ENCODE measurements at places on chromosomes 7 and 10. TPM values are rescaled to one million over a fixed set of nuclear protein-coding genes. Genes with fewer than 3 reads are reported as not detected.
A peak's percentile ranks its signal among the peaks of the same experiment; 100 is the strongest.

TMEM176A gene
- total RNA-seq = 2.0 TPM

DNA sequence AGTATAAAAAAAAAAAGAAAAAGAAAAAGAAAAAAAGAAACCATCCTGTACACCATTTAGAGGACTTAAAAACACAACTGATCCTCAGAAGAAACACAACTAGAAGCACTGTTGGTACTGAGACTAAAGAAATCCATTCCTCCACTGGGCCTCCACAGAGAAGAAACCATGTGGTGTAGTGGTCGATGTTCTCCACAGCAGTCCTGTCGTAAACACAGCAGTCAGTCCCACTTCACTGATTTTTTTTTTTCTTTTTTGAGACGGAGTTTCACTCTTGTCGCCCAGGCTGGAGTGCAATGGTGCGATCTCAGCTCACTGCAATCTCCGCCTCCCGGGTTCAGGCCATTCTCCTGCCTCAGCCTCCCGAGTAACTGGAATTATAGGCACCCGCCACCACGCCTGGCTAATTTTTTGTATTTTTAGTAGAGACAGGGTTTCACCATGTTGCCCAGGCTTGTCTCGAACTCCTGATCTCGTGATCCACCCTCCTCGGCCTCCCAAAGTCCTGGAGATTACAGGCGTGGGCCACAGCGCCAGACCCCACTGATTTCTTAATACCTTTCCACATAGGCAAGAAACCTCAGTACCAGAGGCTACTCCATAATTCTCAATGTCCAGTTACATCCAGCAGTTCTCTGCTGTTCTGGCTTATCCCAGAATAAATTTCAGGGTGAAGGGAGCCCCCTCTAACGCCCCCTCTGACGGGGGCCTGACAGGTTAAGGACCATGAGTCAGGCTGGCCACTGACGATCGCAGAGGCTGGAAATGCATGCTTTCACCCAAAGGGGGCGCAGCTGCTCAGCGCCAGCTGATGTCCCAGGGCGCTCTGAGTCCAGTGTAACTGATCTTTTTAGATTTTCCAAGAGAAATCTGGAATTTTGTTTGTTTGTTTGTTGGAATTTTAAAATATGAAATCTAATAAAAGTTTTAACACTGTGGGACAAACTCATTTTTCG lies 24.8 kb upstream of the FFAR4 start:
- peak; percentile 51 for DNase-seq

- DNase-seq = no peak
These were observed 153.1 kb upstream of the UNC5B start for GRCh38 chr10:71059054-71059818.

DNA sequence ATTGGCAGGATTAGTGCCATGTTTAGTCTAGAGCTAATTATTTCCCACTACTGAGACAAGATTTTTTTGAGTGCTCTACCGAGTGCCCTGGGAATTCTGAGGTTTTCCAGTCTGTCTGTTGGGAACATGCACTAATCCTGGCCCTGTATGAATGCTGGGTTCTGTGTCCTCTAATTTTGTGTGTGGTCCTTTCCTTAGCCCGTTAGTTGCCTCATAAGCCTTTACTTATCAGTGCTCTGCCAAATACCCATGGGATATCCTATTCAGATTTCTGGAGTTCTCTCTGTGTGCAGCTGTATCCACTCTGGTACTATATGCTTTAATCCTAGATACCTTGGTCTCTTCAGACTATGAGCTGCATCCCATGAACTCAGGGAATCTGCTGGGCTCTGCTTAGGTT lies 13.1 kb downstream of the CSGALNACT2 start:
- no peak for DNase-seq

Data from neural crest cell (in vitro differentiated cells).